ENCODE measurements at places on chromosomes 6 and 20.

DNA sequence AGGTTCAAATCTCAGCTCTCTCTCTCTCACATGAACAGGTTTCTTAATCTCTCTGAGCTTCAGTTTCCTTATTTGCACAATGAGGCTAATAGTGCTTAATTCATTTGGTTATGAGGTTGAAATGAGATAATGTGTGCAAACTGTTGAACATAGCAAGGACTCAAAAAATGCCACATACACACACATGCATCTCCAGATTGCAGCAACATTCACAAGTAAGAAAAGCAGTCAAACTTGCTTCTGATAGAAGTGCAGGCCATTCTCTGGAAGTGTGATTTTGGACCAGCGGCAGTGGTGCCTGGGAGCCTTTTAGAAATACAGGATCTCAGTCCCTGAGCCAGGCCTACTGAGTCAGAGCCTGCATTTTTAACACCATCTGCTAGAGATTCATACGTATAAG, 25.7 kb downstream of the GSTA4 start:
- no peak for DNase-seq

- DNase-seq: peak; percentile 51
These were observed 649.2 kb downstream of the MMUT start for GRCh38 chr6:48813836-48814235.

GRCh38 chr20:61295682-61296628, 43.9 kb downstream of the CDH4 start:
- DNase-seq: no peak

DNA sequence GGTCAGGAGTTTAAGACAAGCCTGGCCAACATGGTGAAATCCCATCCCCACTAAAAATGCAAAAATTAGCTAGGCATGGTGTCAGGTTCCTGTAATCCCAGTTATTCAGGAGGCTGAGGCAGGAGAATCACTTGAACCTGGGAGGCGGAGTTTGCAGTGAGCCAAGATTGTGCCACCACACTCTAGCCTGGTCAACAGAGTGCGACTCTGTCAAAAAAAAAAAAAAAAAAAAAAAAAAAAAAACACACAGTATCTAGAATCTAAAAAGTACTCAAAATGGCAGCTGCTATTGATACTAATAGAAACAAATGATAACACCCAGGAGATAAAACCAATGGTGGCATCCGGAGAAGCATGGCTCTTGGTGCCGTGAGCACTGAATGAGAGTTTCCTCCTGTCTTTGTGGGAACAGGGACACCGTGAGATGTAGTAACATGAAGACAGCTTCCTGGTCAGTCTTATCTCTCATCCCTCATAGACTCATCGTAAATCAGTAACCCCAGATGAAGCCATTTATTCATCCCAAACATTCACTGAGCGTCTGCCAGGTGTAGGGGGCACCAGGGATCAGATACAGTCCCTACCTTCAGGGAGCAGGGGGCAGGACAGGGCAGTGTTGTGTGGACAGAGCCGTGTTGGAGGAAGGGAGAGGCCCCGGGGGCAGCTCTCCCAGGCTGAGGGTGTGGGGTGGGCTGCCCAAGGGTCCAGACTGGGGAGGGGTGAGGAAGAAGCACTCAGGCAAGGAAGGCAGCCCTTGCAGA, 66.1 kb downstream of the SYNJ2 start:
- no peak for DNase-seq

GRCh38 chr20:38873050-38873581, 53.1 kb upstream of the FAM83D start:
- no peak for DNase-seq

- DNase-seq: no peak
These were observed 6.1 kb upstream of the C6orf58 start for GRCh38 chr6:127570739-127571389.

GRCh38 chr6:117976030-117976651, 69.1 kb downstream of the SLC35F1 start:
- DNase-seq: peak; percentile 1

- DNase-seq: peak; percentile 23
These were observed 90.7 kb upstream of the ARID1B start for GRCh38 chr6:156686301-156686994.

DNA sequence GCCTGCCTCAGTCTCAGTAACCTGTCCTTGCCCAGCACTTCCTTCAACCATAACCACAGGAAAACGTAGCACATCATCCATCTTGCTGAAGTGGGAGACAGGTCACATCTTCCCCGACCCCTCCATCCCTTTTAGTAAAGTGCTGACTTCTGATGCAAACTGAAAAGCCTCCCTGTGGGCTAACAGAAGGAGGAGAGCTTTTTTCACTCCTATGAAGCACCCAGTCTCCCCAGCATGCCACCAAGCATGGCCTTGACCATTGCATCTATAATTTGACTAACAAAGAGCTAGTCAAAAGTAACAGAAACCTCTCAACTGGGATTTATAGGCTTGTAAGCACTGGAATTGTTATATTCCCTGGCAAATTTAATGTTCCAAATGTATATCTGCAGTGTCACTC, 288.9 kb upstream of the IRAK1BP1 start:
- DNase-seq: no peak

DNA sequence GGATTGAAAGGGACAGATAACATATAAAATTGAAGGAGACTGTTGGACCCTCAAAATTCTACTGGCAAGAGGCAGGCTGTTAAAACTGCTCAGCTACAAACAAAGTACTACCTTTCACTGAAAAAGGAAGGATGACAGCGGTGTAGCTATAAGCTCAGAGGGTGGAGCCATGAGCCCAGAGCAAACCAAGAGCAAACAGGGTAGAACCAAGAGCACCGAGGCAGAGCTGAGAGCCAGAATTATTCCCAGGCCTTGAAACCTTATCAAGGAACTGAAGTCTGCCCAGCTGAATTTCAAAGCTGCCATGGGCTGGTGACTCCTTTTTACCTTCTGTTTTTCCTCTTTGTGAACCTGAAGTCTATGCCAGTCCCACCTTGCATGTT, 74.7 kb upstream of the SLC4A11 start:
- DNase-seq: no peak

- no peak for DNase-seq
These were observed 32.0 kb upstream of the SPTLC3 start for GRCh38 chr20:12976720-12977309.

- no peak for DNase-seq
These were observed 80.8 kb upstream of the MPC1 start for GRCh38 chr6:166463359-166464067.

- no peak for DNase-seq
These were observed 8.8 kb upstream of the CD93 start for GRCh38 chr20:23094927-23095326.

- DNase-seq: no peak
These were observed 50.0 kb upstream of the ARHGAP18 start for GRCh38 chr6:129759796-129760605.

DNA sequence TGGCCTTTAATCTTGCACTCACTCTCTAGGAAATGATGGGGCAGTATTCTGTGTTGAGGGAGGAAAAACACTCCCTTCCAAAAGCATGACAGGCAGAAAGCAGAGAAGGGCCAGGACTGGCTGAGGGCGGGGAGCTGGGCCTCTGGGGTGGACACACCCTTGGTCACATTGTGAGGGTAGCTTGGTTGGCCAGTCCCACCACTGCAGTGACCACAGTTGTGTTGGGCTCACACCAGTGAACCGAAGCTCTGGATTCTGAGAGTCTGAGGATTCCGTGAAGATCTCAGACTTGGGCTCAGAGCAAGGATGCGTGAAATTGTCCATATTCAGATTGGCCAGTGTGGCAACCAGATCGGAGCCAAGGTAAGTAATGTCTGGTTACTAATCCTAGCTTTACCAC, at the start of gene TUBB1:
TSS of gene TUBB1 (plus strand) at position 213 of the 400 bp plus-strand sequence. CDS start at position 307, 94 bp downstream.
- no peak for DNase-seq

DNA sequence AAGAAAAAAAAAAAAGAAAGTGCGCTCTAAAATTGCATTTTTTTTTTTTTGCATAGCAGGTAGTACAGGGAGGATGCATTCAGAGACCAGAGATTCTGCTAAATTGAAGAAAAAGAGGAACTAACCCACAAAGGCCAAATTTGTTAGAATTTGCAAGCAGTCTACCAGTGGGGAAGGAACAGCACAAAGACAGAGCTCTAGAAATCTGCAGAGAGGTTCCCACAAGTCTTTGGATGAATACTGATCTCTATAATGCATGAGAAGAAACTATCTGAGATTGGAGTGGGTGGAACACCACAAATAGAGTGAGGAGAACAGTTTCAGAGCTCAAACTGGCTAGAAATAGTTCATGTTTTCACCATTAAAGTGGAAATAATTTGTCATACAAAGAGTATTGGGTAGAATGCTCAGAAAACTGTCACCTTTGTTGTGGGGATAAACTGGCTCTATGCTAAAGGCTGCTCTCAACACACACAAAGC, 79.6 kb upstream of the AHI1 start:
- no peak for DNase-seq

DNA sequence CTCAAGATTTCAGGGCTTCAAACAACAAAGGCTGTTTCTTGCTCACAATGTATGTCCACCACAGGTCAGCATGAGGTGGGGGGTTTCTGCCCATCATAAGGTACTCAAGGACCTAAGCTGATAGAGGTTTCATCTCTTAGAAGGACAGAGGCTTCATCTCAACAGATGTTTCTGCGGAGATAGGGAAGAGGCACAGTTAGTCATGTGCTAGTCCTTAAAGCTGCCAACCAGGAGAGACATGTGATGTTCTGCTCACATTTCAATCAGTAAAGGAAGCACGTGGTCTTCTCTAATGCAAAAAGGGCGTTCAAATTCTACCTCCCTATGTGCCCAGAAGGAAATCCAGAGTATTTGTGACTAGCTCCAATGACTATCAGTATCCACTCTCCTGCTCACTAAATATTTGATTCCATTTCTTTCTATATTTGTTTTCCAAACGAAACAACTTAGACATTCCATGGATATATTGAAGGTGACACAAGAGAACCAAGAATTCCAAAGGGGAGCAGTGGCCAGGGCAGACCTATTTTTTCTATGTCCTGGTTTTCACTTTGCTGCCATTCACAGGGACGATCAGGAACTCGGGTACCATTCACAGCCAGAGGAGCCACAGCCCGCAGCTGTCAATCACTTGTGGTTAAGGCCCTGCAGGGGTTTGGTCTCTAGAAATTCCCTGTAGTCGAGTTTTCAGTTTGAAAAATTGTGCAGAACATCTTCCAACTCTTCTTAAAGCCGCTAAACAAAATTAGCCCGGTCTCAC, 173.2 kb upstream of the FOXA2 start:
- no peak for DNase-seq

GRCh38 chr6:65943548-65943947, 236.5 kb upstream of the EYS start:
- no peak for DNase-seq

GRCh38 chr6:114140416-114140815, 169.5 kb upstream of the HDAC2 start:
- no peak for DNase-seq

- no peak for DNase-seq
These were observed 526.7 kb upstream of the ADGRB3 start for GRCh38 chr6:68108233-68108835.

DNA sequence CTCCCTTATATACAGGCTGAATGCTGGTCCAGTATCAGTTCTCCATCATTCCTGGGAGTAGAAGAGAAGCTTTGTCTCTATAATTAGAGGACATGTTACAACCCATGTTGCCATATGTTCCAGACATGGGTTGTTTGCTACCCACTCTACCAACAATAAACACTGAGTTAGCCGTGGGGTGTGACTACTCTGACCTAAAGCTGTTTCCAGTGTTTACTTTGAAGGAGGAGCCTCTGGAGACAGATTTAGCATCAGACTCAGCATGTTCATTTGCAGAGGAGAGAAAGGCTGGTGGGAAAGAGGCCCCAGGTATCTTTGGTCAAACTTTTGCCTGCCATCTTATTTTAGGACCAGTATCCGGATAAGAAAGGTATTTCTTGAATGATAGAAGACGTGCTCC, 157.9 kb upstream of the SNX9 start:
- no peak for DNase-seq

- DNase-seq: no peak
These were observed 168.2 kb upstream of the SSTR4 start for GRCh38 chr20:22866812-22867341.

- DNase-seq: no peak
These were observed 102.2 kb upstream of the AKAP12 start for GRCh38 chr6:151137542-151137941.

GRCh38 chr20:12660918-12661317, 347.9 kb upstream of the SPTLC3 start:
- DNase-seq: no peak

DNA sequence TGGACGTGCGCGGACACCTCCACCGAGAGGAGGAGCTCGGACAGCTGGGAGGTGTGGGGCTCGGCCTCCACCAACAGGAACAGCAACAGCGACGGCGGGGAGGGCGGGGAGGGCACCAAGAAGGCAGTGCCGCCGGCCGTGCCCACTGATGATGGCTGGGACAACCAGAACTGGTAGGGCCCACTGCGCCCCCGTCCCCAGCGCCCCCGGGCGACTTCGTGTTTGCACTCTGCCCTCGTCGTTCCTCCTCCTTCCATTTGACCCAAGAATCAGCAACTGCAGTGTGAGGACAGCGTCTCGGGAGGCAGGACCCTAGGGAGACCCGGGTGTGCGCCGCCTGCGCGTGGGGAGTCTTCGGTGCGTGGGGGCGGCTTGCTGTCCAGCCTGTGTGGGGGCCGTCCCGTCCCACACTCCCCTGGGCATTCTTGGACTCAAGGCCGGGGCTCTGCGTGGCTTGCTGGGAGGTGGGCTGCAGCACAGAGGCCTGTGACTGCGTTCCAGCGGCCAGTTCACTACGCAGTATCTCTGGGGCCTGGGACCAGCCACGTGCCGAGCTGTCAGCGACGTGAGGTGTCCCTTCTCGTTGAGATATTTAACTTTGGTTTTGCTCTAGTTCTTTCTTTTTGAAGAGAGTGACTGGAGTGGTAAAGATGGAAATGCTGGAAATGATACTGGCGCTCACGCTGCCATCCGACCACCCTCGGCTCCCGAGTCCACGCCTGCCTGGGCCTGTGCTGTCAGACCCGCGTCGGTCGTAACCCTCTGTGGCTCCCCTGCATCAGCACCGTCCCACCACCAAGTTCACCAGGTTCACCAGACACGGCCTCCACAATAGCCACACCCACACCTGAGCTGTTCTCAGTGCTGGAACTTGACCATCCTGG, 5.0 kb upstream of the COL20A1 start:
- DNase-seq: no peak

GRCh38 chr20:33803921-33804337, 7.2 kb upstream of the CHMP4B start:
- peak; percentile 16 for DNase-seq

- no peak for DNase-seq
These were observed 5.9 kb downstream of the HCRTR2 start for GRCh38 chr6:55180258-55180657.

DNA sequence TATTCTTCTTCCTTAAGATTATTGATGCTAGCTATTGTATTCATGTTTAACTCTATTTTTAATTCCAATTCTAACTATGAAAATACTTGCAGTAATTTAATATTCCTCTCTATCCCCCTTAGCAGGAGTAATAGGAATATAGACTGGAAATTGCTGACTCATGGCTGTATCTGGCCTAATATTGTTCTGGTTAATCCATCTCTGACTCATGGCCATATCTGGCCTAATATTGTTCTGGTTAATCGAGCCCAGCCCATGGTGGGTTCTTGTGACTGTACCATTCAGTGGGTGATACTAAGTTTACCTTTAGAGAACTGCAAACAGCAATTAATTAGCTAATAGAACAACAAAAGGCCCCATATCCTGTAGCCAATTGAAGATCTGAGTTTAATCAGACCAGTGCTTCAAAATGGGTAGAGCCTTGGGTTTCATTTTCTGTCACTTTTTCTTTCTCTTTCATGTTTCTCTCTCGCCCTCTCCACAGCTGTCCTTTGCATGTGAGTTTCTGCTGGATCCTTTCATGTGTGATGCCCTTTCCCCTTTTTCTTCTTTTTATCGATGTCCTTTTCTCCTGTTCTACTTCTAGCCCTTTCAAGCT, 50.6 kb downstream of the SLC22A3 start:
- DNase-seq: no peak

GRCh38 chr20:23205611-23206041, 119.5 kb upstream of the CD93 start:
- DNase-seq: no peak

All from fibroblast of the conjunctiva (primary cell).